Activated T-helper 1 cell treated with Interleukin-2 at 50 U/mL for 16 hours (primary cell): ENCODE measurements at places on chromosomes 1 and 21.

DNA sequence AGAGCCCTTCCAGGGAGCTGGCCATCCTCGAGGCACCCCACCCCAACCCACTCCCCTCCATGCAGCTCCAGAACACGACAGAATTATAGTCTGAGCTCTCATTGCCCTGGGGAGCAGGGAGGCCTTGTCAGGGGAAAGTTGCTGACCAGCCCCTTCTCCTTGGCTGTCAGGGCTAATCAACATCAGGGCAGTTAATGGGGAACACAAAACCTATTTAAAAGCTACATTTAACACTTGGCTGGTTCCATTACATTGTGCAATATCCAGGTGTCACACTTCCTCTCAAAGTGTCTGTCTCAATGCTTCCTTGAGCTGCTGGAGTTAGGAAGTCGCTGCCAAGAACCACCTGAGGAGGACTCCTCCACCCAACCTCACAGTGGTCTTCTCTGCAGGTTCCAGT is 111.8 kb upstream of the GRIK3 start:
- DNase-seq = no peak

DNA sequence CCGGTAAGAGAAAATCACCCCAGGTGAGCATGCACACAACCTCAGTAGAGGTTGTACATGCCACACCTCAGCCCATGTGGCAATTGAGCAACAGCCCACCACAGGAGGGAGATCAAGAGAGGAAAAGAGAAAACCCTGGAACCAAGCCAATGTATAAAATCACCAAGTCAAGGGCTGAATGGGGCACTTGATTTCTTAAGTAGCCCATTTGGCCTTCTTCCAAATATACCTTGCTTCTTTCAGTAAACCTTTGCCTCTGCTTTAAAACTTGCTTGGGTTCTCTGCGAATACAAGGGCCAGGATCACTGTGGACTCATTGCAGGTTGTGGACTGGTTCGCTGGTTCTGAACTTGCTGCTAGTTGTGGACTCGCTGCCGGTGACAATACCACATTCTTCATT is 1814.0 kb downstream of the PLA2G4A start:
- no peak for DNase-seq

DNA sequence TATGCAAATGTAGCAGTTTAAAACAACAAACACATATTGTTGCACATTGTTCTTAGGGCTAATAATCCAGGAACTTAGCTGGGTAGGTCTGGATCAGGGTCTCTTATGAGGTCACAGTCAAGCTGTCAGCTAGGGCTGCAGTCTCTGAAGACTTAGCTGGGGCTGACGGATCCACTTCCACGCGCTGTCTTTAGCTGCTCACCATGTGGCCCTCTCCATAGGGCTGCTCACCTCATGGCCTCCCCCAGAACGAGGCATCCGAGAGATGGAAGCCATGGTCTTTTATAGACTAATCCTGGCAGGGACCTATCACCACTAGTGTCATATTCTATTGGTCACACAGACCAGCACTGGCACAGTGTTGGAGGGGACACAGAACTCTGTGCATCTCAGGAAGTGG is 8.7 kb upstream of the OXCT2 start:
- DNase-seq = no peak

DNA sequence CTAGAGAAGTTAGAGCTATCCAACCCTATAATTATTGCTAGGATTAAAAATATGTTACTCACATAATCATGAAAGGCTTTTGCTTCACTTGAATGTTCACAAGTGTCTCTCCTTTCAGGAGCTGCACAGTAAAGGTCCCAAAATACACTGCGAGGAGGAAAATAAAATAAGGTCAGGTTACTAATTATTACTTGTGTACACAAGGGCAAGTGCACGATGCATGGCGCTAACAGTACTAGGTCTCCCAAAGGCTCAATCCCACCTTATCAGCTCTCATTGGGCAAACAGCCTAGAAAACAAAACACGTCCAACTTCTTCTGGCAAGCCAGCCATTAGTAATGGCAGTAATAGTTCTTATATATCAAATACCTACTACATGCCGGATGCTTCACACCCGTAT is 4.4 kb downstream of the SSBP3 start:
- DNase-seq = no peak

DNA sequence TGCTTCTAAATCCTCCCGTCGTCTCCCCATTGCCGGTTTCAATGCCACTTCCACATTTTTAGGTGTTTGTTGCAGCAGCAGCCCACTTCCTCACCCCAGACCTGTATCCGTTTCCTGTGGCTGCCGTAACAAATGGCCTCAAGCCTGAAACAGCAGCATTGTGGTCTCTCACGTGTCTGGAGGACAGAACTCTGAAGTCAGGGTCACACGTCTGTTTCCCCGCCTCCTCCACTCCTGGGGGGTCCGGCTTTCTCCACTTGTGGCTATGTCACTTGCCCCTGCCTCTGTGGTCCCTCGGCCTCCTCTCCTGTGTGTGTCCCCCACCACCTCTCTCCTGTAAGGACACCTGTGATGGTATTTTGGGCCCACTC is 21.8 kb downstream of the TRPM2 start:
- no peak for DNase-seq

- no peak for DNase-seq
Measured at GRCh38 chr21:33025106-33025488, 638 bp upstream of the OLIG2 start.

GRCh38 chr1:55192093-55192492 is 23.1 kb downstream of the USP24 start:
- DNase-seq = no peak

GRCh38 chr1:110559157-110559556 is 40.2 kb upstream of the KCNA10 start:
- no peak for DNase-seq

- no peak for DNase-seq
Measured at GRCh38 chr1:36731226-36732014, 248.7 kb upstream of the CSF3R start.

- DNase-seq = no peak
Measured at GRCh38 chr1:68276448-68276847, 44.1 kb upstream of the WLS start.

DNA sequence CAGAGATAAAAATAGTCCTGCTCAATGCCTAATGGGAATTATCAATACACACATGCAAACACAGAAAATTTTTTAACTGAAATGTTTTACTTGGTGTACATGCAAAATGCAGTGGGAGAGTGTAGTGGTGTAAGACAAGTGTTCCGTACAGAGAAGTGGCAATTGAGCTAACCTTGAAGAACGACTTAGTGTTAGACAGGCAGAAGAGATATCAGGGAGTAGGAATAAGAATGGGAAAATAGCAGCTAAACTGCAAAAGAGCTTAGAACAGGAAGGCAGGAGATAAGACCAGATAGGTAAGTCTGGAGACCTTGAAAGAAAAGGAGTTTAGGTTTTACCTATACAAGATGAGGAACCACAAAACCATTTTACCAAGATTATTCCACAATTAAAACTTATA is 9.0 kb downstream of the USP24 start:
- no peak for DNase-seq

- DNase-seq = no peak
Measured at GRCh38 chr21:35127851-35128250, 78.7 kb upstream of the RUNX1 start.

- DNase-seq = no peak
Measured at GRCh38 chr1:42929434-42930177, 29.1 kb downstream of the SLC2A1 start.

GRCh38 chr1:72636631-72637030 is 354.3 kb upstream of the NEGR1 start:
- no peak for DNase-seq

DNA sequence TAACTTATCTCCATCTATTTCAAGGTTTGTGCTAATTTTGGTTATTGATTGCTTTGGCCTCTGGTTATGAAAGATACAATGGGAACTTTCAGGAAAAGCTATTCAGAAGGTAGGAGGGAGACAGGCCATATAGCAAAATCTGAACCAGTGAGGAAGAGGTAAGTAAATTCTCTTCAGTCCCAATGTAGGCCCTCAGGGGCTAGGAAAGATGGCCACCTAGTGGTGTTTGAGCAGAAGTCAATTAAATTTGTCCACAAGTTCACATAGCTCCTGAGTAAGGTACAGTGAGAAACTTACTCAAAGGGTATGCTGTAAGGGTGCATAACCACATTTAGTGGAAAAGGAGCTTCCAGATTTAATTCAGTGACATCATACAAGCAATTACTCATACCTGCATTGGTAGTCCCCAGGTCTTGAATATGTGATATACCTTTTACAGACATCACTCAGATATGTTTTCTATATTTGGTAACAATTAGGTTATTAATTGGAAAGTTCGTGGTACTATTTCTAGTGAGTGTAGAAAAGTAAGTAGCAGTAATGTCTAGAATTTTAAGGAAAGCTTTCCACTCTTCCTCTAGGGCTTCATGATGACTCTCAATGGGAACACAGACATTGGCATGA is 21.4 kb upstream of the FMO1 start:
- DNase-seq = no peak

GRCh38 chr1:200130552-200130951 is 103.0 kb downstream of the NR5A2 start:
- no peak for DNase-seq

- DNase-seq = no peak
Measured at GRCh38 chr1:6581561-6582305, 1.9 kb downstream of the ZBTB48 start.

DNA sequence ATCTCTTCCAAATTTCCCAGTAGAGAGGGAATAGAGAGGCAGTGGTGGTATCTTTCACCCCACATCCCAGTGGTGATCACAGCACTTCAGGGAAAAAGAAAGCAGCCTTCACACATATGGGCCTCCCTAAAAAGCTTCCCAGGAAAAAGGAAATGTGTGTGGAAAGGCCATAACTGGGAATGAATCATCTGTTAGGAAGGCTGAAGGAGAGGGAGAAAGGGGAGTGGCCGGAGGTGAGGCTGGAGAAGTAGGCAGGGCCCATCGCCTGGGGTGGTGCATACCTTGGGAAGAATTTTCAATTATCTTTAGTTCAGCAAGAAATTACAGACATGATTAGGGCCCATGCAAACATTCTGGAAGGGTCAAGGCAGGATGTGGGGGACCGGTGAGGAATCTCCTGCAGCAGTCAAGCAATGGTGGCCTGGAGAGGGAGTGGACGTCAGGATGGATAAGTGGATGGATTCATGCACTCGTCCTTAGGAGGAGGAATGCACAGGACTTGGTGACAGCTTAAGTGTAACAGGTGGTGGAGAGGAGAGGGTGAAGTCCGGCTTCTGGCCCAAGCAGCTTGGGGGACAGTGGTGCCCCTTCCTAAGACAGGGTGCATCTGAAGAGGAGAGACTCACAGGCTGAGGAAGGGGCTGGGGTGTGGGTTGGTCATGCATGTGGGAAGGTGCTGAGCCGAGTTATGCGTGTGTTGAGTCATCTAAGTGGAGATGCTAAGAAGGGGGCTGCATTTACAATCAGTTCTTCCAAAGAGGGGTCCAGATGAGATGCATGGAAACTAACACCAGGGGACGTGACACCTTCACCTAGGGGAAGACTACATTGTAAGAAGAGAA is 17.9 kb downstream of the HIVEP3 start:
- DNase-seq = no peak

GRCh38 chr1:45250544-45250943 is 44.1 kb upstream of the ZSWIM5 start:
- no peak for DNase-seq

DNA sequence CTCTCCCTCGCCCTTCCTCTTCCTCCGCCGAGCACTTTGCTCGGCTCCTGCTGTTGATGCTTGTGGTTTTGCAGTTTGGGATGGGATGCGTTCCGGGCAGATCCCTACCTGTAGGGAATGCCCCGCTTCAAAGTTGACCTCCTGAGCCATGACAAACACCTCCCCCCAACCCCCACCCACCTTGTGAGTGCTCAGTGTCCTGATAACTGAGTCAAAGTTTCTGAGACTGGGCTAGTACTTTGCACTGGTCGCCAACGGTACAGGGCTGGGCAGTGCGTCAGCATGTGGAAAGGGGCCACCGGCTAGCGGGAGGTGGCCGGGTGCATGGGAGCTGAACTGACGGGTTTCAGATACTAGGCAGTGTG is 771 bp downstream of the RABGAP1L start:
- DNase-seq = peak; percentile 4
